NCI-H1105 treated with DMSO at 0.1 percent for 48 hours (cell line): ENCODE measurements at places on chromosomes 4 and X.

GRCh38 chrX:136199365-136199764, 51.8 kb downstream of the MAP7D3 start:
- no peak for DNase-seq

- no peak for DNase-seq
Measured at GRCh38 chr4:110815950-110816349, 193.1 kb upstream of the PITX2 start.

- DNase-seq: no peak
Measured at GRCh38 chr4:42498040-42498439, 100.8 kb downstream of the SHISA3 start.

DNA sequence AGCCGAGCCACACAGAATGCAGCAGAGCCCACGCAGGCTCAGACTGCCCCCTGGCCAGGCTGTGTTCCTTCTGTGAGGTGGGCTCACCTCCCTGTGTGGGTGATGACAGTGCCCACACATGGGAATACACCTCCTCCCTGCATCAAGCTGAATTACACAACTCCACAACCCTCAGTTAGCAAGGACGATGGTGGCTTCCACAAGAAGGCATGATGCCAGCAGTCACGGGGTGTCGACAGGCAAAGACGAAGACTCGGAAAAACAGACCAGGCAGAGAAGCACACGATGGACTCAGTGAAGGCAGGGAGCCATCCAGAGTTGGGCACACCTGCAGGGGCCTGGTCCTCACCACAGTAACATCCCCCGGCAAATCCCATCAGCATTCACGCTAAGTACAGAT, 12.1 kb downstream of the LETM1 start:
- no peak for DNase-seq

- no peak for DNase-seq
Measured at GRCh38 chr4:141637565-141637964, 1.2 kb downstream of the IL15 start.

- DNase-seq: no peak
Measured at GRCh38 chr4:67035986-67036385, 509.3 kb downstream of the CENPC start.

GRCh38 chr4:35604724-35605123, 639.6 kb downstream of the ARAP2 start:
- DNase-seq: no peak
